ENCODE measurements at places on chromosomes 13 and 19. TPM values are rescaled to one million over a fixed set of nuclear protein-coding genes. Genes with fewer than 3 reads are reported as not detected.

The SLAIN1 gene
- polyA plus RNA-seq = 9.4 TPM

DNA sequence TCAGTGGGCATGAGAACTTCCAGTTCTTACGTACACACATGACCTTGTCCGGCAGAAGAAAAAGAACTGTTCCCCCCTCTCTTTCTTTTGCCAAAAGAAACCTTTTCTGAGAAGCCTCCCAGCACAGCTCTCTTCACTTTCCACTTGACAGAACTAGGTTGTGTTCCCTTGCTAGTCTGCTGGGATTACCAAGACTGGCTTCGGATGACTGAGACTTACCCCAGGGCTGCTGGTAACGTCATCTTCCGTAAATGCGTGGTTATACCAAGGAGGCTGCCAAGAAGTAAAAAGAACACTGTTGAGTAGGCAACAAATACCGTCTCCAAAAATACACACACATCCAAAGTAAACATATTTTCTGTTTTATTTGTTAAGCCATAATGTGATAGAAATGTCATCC lies 908.2 kb downstream of the EFNB2 start:
- no peak for DNase-seq

DNA sequence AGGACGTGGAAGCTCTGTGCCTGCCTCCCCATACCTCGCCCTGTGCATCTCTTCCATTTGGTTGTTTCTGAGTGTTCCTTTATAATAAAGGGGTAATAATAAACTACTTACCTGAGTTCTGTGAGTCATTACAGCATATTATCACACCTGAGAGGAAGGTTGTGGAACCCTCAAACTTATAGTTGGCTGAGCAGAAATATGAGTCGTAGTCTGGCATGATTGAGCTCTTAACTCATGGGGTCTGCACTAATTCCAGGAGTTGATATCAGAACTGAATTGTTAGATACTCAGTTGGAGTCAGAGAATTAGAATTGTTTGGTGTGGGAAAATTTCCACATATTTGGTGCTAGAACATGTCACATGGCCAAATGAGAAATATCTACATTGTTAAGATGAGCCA lies 52.4 kb upstream of the HTR2A start:
- no peak for DNase-seq

GRCh38 chr13:21076253-21076652 lies 14.9 kb upstream of the LATS2 start:
- no peak for DNase-seq

GRCh38 chr13:113930671-113931637 lies 42.9 kb downstream of the C13orf46 start:
- no peak for DNase-seq

- no peak for DNase-seq
Observed at GRCh38 chr13:111251646-111252445, 68.6 kb upstream of the TEX29 start.

DNA sequence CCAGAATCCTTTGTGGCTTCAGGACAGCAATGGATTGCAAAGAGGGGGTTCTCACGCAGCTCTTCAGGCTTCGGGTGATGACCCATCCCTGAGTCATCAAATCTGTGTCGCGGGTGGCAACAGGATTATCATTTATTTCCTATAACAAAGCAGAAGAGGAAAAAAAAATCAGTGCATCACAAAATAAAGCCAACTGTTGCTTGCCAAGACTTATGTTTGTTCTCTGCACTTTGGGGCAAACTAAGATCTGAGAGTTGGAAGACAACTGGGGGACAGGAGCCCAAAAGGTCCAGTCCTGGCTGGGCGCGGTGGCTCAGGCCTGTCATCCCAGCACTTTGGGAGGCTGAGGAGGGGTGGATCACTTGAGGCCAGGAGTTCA lies 6.4 kb downstream of the GNA15 start:
- DNase-seq = no peak

- no peak for DNase-seq
Observed at GRCh38 chr13:110149036-110149435, 157.9 kb downstream of the COL4A1 start.

DNA sequence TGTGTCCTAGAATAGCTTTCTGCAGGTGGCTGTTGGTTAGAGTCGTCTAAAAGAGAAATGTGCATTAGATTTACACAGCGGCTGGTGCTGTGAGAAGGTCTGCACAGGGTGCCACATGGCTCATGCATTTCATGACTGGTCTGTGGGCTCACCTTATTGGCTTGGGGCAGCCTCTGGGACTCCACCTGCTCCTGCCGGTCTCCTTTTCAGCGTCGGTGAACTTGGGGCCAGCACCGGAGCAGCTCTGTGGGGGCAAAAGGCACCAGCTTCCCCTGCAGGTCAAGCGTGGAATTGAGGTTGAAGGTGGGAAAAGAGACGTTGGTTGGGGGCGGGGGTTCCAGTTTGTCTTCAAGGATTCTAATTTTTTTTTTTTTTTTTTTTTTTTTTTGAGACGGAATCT lies 3.1 kb upstream of the PNMA8C start:
- DNase-seq = no peak

DNA sequence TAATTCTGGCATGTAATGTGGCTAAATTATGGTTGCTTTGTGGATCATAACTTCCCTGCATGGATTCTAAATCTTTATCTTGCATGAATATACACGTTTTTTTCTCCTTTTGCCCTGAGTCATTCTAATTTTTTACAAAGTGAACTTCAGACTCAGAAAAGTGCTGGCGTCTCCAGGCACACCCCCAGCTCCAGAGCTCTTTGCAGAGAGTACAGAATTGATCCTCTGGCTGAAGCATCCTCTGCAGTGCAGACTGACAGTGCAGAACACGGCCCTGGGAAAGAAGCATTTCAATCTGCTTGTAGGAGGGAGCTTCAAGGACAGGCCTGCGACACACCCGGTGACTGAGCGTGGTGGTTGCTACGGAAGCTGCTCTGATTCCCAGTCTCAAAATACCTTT lies 228.1 kb downstream of the FGF9 start:
- no peak for DNase-seq

DNA sequence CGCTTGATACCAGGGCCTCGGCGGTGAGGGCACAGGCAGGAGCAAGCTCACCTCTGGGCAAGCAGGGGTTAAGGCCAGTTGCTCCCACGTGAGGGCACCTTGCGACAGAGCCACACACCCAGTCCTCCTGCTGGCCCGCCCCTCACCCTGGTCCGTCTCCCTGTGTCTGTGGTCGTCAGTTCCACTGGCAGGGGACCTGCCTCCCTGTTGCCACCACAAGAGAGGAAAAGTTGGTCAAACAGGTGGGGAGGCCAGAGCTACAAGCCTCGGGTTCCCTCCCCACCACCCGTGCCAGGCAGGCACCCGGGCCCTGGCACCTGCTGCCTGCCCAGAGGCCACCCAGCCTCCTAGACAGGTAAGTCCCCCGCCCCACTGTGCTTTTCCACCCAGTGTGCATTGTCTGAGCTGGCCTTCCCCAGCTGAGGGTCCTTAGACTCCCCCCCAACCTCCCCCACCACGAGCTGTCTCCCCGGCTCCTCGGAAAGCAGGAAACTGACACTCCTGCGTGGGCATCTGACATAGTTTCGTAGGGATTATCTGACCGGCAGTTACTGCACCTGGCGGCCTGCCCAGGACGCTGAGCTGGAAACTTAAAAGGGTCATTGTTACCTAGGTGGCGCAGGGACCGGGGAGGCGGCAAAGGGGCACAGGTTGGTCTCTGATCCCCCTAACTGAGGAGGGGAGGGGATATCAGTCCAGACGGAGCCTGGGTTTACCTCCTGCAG lies at the start of gene TJP3:
Gene TJP3, plus strand, starts transcription at position 178 of the 725 bp plus-strand sequence. CDS start 20,049 bp downstream, outside the sequence.
- DNase-seq = no peak

GRCh38 chr19:35557539-35558399 lies 5.7 kb downstream of the ATP4A start:
- DNase-seq = peak; percentile 18
